Stimulated activated CD4-positive, alpha-beta T cell treated with anti-CD3 and anti-CD28 coated beads, Interleukin-2, amount 100 ng/mL, for 4 hours (primary cell): ENCODE measurements at places on chromosomes 5 and 9.

- no peak for DNase-seq
Observed at GRCh38 chr9:123861086-123861755, 68.7 kb downstream of the DENND1A start.

DNA sequence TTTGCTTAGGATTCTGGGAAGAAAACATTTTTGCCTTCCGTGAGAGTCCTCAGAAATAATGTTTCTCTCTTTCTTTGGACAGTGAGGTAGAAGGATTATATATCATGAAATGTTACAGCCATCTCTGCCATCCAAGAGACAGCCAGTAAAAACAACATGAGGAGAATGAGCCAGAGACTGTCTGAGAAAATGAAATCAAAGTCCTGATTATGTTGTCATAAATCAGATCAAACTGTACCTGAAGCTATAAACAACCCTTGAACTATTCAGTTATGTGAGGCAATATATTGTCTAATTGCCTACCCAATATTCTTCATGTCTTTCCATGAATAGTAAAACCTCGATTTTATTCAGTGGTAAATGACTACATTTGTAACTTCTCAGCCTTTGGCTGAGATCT, 9.2 kb upstream of the HTR4 start:
- DNase-seq: no peak

- no peak for DNase-seq
Observed at GRCh38 chr5:75513841-75514240, 2.1 kb downstream of the POLK start.

DNA sequence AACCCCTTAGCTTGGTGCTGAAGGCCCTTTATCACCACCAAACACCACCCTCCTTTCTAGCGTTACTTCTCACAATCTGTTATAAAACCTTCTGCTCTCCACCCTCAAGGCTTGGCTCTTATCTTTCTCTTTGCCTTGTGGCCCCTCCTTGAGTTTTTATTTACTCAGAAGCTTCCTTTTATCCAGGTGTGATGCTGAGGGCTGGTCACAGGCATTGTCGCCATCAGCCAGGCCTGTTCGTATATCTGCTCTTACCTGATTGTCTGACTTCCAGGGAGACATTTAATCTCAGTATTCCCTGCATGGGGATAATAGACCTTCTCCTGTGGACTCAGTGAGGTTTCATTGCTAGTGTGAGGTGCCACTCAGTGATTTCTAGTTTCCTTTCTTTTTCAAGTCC, 34.2 kb downstream of the MEGF10 start:
- DNase-seq: no peak
